ENCODE measurements at places on chromosomes 16 and 17. TPM values are rescaled to one million over a fixed set of nuclear protein-coding genes. Genes with fewer than 3 reads are reported as not detected.

Gene TBX21
- 0.27 TPM for polyA plus RNA-seq

DNA sequence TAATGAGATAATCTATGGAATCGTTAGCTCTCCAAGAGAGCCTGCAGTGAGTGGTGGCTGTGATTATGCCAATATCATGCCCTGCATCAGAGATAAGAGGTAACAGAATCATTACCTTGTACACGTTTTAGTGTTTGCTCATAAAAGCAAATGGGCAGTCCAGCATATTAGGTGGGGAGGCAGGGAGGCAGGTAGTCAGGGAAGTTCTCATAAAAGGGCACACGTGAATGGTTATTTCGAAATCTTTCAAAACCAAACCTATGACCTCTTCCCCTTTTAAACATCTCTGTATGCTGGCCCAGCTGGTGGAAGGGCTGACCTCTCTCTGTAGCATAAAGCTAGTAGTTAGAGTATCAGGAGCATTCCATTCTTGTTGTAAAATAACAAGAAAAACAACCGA lies 51.7 kb downstream of the VAT1L start:
- DNase-seq = no peak

DNA sequence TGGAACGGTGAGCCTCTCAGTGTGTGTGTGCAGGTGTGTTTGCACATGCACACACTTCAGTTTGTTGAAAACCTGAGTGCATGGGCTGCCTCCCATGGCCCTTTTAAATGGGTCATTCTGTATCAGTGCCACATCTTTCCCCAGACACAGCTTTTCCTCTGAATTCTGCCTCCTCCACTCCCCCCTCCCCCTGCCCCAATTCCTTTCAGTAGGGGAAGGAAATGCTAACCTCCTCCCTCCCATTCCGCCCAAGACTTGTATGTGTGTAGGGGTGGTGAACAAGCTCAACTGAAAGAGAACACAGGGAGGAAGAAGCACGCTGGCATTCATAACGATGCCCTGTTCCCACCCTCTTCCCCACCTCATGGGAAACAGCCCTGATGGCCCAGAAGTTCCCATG lies 34.3 kb downstream of the C17orf75 start:
- DNase-seq = no peak

GRCh38 chr17:48843187-48843900 lies 12.5 kb downstream of the CALCOCO2 start:
- DNase-seq = no peak

Gene SENP3
- 62.7 TPM for polyA plus RNA-seq

Gene CHST4
- 0.09 TPM for polyA plus RNA-seq

Gene SOCS1
- polyA plus RNA-seq = 13.0 TPM

Gene KRTAP2-1
- not detected for polyA plus RNA-seq

Gene SPATA32
- polyA plus RNA-seq = 0.40 TPM

Gene VTN
- polyA plus RNA-seq = 0.81 TPM

Gene HSD11B2
- polyA plus RNA-seq = 42.5 TPM

Gene WSB1
- 433 TPM for polyA plus RNA-seq

- DNase-seq = no peak
Observed at GRCh38 chr17:77746896-77747554, 211.5 kb upstream of the TNRC6C start.

GRCh38 chr17:57481910-57482391 lies 225.6 kb downstream of the MSI2 start:
- no peak for DNase-seq

Gene SLFN14
- polyA plus RNA-seq = 0.71 TPM

Gene GAST
- not detected for polyA plus RNA-seq

- no peak for DNase-seq
Observed at GRCh38 chr17:47897561-47897960, 1.5 kb downstream of the SP2 start.

GRCh38 chr17:7440834-7441195 lies 1.5 kb downstream of the FGF11 start:
- no peak for DNase-seq

GRCh38 chr17:37710344-37710886 lies 34.4 kb downstream of the HNF1B start:
- DNase-seq = peak; percentile 68

- DNase-seq = no peak
Observed at GRCh38 chr16:53707671-53708070, 3.7 kb downstream of the FTO start.

Measured in right lung (tissue), 10 donors.